ENCODE measurements at places on chromosomes 16 and 17. TPM values are rescaled to one million over a fixed set of nuclear protein-coding genes. Genes with fewer than 3 reads are reported as not detected.
A peak's percentile ranks its signal among the peaks of the same experiment; 100 is the strongest.

The ABCA8 gene
- 19.2 TPM for total RNA-seq

The NR1D1 gene
- total RNA-seq, result 34.7 TPM

The CPHXL2 gene
- total RNA-seq, result not detected

- DNase-seq, result peak; percentile 49
Observed at GRCh38 chr17:39001703-39002637, 34.8 kb upstream of the FBXO47 start.

The KCNJ18 gene
- not detected for total RNA-seq

DNA sequence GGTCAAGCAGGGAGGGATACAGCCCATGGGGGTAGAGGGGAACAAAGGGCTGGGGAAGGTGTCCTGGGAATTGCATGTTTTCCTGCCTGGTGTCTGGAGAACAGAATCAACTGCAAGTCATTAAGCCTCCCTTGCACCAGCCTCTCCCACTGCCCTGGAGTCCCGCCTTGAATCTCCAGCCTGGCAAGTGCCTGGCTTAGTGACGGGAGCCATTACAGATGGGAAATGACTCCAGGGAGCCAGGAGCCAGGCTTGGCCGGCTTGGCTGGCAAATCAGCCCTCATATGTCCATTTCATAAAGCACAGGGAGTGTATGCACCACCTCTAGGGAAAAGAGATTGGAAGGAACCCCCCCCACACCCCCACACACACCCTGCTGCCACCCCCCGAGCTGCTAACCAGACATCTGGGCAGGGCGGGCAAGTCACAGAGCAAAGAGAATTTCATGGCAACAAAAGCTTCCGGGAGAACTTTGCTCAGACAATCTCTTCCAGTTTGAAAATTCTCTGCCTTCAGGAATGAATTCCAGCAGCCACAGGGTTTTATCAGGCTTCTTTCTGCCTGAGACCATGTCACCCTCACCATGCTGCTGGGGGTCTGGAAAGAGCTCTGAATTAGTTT is 127.7 kb downstream of the NTN1 start:
- no peak for DNase-seq

- peak; percentile 80 for DNase-seq
Observed at GRCh38 chr16:29765167-29766032, 12.7 kb upstream of the ZG16 start.

- peak; percentile 94 for DNase-seq
Observed at GRCh38 chr17:75633486-75634375, 497 bp downstream of the SMIM5 start.

GRCh38 chr16:8565498-8565897 is 24.8 kb downstream of the TMEM114 start:
- DNase-seq, result no peak

- no peak for DNase-seq
Observed at GRCh38 chr17:44829523-44830358, at the start of gene GJC1. GJC1 (minus strand) TSS chr17:44830287; CDS start chr17:44805817, 24,470 bp downstream.

DNA sequence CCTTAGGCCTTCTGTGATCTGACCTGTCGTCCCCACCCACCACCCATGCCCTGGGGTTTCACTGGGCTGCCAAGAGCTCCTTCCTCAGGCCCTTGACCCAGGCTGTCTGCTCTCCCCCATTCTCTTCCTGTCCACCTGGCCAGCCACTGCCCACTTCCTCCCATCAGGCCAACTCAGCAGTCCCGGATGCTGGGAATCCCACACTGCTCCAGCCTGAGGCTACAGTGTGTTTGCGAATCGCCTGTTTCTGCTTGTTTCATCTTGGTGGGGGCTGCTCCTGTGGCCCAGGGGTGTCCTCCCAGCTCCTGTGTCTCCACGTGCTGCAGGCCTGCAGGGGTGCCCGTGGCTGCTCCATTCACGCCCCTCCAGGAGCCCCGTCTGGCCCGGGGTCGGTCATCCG is 839 bp upstream of the METRN start:
- no peak for DNase-seq

The TMEM88 gene
- 5.8 TPM for total RNA-seq

GRCh38 chr17:27577121-27577761 is 53.7 kb upstream of the LGALS9 start:
- DNase-seq, result no peak

- no peak for DNase-seq
Observed at GRCh38 chr17:78170692-78171590, 2.6 kb downstream of the SYNGR2 start.

The PIEZO1 gene
- 108 TPM for total RNA-seq

GRCh38 chr17:31645351-31645750 is 213.7 kb downstream of the COPRS start:
- no peak for DNase-seq

GRCh38 chr16:50248845-50249244 is 17.5 kb upstream of the ADCY7 start:
- peak; percentile 4 for DNase-seq

The KRTAP4-16 gene
- total RNA-seq, result not detected

The FZD2 gene
- 7.7 TPM for total RNA-seq

The CACNG3 gene
- not detected for total RNA-seq

DNA sequence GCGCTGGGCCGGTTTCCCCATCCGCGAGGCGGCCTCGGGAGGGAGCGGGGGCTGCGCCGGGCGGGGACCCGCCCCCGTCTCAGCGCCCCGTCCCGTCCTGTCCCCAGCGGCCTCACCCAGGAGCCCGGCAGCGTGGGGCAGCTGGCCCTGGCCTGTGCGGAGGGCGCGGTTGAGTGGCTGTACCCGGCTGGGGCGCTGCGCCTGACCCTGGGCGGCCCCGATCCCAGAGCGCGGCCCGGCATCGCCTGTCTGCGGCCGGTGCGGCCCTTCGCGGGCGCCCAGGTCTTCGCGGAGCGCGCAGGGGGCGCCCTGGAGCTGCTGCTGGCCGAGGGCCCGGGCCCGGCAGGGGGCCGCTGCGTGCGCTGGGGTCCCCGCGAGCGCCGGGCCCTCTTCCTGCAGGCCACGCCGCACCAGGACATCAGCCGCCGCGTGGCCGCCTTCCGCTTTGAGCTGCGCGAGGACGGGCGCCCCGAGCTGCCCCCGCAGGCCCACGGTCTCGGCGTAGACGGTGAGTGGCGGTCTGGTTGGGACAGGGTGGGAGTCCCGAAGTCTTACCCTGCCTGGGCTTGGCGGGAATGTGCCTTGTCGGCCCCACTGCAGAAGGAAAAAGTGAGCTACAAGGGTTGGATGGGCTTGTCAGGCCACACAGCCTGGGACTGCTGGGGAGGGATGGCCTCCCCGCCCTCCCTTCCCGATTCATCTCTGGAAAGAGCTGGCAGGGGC is 720 bp downstream of the METRN start:
- DNase-seq, result no peak

The HYDIN gene
- total RNA-seq, result 6.2 TPM

DNA sequence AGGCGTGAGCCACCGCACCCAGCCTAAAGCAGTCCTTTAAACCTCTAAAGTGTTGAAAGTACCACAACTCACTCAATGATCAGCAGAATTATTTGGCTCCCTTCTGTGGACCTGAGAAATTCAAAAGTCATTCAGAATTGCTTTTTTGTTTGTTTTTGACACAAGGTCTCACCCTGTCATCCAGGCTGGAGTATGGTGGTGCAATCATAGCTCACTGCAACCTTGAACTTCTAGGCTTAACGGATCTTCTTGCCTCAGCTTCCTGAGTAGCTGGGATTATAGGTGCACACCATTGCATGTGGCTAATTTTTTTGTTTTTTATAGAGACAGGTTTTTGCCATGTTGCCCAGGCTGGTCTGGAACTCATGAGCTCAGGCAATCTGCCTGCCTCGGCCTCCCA is 44.3 kb downstream of the TRAF4 start:
- DNase-seq, result no peak

The ATP2A1 gene
- 0.83 TPM for total RNA-seq

The CDH8 gene
- total RNA-seq, result 0.43 TPM

DNA sequence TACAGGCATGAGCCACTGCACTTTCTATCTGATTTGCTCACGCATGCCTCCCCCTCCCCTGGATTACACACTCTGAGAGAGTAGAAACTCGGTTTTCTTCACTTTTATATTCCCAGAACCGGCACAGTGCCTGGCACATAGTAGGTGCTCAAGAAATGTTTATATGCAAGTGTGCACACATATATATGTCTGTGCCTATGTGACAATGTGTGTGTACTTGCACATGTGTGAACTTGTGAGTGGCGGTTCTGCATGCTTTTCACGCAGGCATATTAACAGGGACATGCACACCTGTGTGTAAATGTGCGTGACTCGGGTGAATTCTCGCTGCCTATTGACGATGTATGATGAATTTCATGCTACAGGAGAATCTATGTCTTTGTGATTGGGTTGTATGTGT is 22.1 kb upstream of the IL21R start:
- no peak for DNase-seq

The LRRC46 gene
- 1.1 TPM for total RNA-seq

The ACE gene
- 22.8 TPM for total RNA-seq

The VKORC1 gene
- total RNA-seq, result 100 TPM

The KRT34 gene
- total RNA-seq, result not detected

- no peak for DNase-seq
Observed at GRCh38 chr17:18156976-18157280, 26.7 kb upstream of the ALKBH5 start.

- DNase-seq, result no peak
Observed at GRCh38 chr16:6020162-6020985, 922.8 kb upstream of the EEF2KMT start.

GRCh38 chr16:24430954-24431760 is 108.2 kb upstream of the RBBP6 start:
- DNase-seq, result no peak

DNA sequence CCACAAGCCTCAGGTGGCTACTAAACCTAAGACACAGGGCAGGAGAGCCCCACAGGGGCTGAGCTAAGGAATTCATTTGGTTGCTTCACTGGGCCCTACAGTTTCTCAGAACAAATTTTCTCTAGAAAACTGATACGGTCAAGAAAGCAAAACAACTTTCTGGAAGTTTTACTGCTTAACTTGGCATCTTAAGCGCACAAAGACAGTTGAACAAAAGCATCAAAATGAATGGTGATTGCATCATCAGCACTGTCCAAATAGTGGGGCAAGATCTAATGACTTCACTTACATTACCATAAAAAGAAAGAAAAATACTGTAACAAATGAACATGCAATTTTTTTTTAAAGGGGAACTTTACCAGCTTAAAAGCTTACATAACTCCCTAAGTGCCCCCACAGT is 47.6 kb downstream of the XPO6 start:
- no peak for DNase-seq

The SLC52A1 gene
- total RNA-seq, result not detected

Measured in mucosa of gallbladder (tissue), 1 donor.